ENCODE measurements at places on chromosomes 12 and 14.

DNA sequence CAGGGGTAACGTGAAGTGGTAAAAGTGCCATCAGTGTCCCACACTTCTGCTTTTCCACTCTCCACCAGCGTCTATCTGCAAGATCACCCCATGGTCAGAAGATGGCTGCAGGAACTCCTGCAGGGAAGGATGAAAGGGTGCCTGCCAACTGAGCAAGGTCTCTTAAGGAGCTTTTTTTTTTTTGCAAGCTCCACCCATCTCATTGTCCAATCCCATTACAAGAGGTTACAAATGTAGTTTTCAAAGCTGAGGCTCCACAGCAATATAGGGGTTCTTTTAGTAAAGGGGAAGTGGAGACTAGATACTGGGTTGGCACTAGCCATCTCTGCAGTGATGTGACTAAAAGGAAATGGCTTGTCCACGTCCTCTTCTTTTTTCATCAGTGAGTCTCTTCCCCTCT lies 5.9 kb upstream of the BHLHE41 start:
- DNase-seq: no peak

GRCh38 chr14:101087614-101088394 lies 184.3 kb upstream of the RTL1 start:
- DNase-seq: no peak

GRCh38 chr14:34926552-34926951 lies 51.4 kb upstream of the BAZ1A start:
- no peak for DNase-seq

DNA sequence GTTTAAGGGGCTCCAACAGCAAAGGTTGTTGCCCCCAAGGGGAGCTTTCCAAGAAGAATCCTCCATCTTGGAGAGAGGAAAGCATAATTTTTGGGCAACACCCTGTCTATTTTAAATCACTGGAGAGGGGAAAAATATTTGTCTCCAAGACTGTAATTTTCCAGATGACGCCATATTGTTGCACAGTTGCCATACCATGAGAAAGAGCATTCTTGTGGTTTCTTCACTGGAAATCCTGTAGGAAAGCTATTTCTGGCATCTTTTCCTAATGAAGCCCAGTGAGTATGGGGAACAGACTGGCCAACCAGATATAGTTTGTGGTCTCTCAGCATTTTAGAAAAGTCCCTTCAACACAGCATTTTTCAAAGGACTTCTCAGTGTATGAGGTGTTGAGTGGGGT lies 88.1 kb upstream of the MANSC4 start:
- DNase-seq: no peak

DNA sequence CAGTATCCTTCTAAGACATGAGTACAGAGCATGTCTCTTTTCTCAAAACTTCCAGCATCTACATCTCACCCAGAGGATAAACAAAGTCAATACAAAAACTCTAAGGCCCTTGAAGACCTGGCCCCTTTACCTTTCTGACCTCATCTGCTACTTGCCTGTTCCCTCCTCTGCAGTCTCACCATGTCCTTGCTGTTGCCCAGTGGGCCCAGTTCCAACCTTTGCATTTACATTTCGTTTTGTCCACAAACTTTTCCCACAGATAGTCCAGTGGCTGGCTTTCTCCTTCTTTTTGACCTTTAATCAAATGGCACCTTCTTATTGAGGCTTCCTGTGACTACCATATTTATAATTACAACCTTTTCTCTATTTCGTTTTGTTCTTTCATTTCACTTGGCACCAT lies 1.6 kb downstream of the IRAK4 start:
- no peak for DNase-seq

DNA sequence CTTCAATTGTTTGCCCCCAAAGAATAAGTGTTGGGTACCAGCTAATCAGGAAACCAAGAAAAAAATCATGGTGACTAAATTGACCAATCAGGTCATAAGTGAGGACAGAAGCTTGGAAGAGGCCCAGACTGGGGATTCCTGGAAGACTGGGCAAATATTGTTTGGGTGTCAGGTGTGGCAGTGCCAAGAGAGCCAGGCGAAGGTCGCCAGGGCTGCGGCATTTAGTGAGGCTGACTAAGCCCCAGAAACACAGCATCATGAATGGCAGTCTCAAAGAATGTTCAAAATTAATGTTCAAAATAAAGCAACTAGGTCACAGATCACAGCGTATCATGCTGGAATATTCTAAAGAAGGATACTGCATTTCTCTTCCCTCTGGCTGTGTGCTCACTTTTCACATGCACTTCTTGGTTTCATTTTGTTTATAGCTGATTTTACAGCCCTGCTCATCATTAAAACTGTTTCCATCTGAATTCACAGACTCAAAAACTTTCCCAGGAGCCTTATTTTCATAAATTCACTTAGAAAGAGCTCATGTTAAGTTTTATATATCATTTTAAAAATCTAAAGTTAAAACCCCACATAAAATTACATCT lies 85.3 kb upstream of the OVCH1 start:
- no peak for DNase-seq

DNA sequence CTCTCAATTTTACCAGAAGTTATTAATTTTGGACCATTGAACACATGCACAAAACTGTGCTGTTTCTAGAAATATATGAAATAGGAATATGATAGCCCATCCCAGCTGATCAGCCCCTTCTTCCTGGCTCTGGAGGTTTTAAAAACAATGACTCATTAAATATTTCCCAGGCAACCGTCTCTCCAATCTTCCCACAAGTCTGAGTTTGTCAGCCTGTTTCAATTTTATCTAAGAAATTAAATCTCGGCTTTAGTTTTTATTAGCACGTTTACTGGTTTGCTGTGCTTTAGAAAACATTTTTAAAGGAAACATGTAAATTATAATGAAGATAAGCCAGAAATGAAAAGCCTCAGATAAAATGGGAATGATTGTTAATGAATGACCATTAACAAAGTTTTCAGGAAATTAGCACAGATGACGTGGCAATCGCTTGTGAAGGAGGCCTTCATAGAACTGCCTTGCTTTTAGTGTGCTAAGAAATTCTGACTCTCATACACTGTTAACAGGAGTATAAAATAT lies 89.3 kb upstream of the RAP1B start:
- no peak for DNase-seq

DNA sequence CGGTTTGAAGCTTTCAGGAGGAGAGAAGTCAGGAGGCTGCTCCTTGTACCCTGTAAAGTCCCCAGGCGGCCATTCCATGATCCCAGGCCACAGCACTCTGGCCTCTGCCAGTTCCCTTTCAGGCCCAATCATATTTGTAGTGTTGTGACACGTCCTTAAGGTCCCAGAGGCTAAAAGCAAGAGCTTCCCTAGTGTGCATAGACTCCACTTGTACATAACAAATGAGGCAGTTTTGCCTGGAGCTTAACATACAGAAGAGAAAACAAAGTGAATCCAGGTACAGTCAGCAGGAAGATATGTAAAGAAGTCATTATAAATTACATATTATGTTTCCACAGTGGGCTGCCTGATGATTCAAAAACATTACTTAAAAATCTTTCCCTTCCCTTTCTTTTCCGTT lies 81.1 kb upstream of the RPH3A start:
- DNase-seq: no peak

DNA sequence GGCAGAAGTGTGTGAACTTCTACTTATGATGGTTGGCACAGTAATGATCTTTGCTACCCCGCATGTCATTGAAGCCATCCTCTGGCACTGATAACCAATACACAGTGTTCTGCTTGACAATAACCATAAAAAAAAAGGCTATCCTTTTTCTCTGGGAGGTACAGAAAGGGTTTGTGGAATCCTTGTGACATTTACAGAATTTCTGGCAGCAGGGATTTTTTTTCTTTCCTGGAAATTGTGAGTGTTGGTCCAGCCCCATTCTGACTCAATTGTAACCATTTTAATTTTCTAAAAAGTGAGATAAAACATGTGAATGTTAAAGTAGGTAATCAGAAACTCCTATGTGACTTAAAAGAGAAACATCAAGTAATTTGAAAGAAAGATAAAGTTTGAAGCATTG lies 943.8 kb downstream of the TMTC2 start:
- no peak for DNase-seq

DNA sequence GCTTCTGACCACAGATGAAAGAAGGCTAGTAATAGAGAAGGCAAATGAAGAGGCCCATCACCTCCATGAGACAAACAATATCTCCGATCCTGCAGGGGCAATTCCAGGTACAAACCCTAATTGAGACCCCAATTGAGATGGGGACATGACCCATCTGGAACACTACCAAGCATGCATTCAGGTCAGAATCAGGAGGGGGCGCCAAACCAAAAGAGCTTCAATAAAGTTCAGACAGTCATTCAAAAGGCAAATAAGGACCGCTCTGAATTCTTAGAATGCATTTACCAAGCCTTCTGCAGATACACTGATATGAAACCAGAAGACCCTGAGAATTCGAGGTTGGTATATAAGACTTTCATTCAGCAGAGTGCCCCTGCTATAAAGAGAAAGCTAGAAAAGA lies 10.2 kb upstream of the EDDM3B start:
- no peak for DNase-seq

DNA sequence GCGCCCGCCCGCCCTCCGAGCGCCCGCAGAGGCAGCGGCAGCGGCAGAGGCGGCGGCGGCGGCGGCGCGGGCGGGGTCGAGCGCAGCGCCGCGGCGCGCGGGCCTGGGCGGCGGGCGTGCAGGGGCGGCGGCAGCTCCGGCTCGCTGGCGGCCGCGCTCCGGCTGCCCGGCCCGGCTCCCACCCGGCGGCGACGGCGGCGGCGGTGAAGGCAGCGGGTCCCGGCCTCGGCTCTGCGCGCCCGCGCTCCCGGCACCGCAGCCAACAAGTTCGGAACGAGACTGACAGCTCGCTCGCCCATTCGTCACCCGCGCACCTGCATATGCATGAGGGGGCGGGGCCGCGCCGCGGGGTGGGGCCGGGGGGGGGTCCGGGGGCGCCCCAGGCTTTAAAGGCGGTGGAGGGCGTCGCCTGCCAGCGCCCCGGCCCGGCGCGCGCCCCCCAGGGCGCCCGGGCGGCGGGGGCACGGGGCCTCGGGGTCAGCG lies at the start of gene JAG2:
Gene JAG2, minus strand, starts transcription at position 281 of the 483 bp plus-strand sequence. CDS start 356 bp downstream, outside the sequence.
- peak; percentile 39 for DNase-seq

DNA sequence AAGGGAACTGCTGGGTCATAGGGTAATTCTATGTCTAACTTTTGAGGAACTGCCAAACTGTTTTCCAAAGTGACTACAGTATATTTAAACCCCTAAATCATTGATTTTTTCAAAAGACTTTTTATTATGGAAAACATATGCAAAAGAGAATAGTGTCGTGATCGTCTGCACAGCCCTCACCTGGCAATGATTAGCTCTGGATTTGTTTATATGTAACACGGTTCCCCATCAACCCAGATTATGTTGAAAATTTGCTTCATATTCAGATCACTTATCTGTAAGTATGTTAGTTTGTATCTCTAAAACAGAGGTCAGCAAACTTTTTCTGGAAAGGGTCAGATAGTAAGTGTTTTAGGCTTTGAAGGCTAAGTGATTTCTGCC lies 52.7 kb downstream of the CCDC92 start:
- no peak for DNase-seq

GRCh38 chr12:12408265-12408690 lies 51.4 kb downstream of the BORCS5 start:
- no peak for DNase-seq

DNA sequence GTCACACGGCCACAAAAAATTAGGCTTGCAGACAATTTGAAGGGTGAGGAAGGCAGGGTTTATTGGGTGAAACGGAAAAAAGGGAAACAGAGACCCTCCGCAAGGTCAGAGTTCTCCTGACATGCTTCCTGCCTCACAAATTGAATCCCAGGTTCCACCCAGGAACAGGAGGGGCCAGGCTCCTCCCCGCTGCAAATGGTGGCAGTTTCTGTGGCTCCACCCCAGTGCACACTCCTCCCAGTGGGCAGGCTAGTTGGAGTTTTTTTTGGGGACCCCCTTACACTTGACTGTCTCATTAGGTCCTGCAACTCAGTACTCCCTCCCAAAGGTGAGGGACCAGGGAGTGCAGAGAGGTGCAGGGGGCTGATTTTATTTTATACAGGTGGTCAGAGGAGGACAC lies 39.4 kb upstream of the PPP1CC start:
- no peak for DNase-seq

DNA sequence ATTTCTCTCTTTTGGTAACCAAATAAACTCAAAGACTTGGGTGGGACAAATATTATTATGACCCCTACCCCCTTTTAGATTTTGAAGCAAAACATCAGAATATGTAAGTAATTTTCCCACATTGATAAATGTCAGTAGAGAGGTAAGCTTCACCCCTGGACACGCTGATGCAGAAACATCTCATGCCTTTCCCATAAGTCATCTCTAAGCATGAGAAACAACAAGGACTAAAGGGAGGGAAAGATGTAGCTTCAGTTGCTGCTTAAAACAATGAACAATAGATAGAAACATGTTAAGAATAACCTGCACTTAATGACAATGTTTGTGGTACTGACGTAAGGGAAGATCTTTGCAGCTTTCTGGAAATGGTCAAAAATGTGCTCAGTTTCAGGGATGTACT lies 56.3 kb upstream of the SLC8A3 start:
- DNase-seq: no peak

DNA sequence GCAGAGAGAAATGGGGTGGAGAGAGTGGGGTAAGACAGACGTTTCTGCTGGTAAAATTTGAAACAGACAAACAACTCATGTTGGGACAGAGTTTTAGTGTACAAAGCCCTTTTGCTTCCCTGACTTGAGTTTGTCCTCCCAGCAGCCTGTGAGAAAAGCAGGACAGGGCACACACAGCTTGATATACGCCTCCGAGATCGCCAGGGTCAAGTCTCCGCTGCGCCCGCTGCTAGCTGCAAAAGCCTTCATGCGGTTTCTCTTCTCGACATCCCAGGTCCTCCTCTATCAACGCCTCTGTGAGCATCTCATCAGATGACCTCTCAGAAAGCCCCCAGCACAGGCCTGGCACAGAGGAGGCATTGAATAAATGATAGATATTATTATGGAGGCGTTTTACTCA lies 9.4 kb upstream of the BCL11B start:
- DNase-seq: no peak

DNA sequence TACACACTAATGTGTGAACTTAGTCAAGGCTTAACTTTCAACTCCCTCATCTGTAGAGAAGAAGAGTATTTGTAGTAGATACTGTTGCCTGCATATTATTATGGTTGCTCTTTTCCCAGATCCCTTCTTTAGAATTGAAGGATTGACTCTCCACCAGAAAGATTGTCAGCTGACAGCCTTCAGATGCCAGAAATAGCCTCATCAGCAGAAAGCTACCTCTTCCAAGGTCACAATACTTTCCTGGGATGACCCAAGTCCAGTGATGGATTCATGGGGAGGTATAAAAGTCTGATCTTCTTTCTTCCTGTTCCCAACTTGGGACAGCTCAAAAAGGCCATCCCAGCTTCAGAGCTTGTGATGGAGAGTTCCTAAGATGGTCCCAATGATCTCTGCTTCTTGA lies 78.2 kb downstream of the TBX5 start:
- DNase-seq: no peak

- DNase-seq: no peak
Measured at GRCh38 chr12:93653079-93653478, 24.1 kb upstream of the CRADD start.

DNA sequence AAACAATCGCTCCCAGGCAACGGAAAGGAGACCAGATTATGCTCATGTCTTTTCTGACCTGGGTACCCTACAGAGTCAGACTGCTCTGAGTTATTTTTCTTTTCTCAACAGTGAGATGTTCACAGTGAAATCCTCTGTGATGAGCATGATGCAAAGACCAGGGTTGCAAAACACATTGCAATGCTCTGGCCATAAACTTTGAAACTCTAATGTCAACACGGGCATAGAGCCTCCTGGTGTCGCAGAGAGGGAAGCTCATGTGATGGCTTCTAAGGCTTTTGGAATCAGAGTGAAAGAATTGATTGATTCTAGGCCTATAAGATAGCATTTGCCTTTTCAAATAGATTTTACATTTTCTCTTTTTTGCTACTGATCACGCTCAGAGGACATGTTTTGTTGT lies 193.4 kb downstream of the RASSF9 start:
- DNase-seq: no peak

All from NCI-H774 (cell line).